ENCODE measurements at places on chromosomes 1 and 21. TPM values are rescaled to one million over a fixed set of nuclear protein-coding genes. Genes with fewer than 3 reads are reported as not detected.

DNA sequence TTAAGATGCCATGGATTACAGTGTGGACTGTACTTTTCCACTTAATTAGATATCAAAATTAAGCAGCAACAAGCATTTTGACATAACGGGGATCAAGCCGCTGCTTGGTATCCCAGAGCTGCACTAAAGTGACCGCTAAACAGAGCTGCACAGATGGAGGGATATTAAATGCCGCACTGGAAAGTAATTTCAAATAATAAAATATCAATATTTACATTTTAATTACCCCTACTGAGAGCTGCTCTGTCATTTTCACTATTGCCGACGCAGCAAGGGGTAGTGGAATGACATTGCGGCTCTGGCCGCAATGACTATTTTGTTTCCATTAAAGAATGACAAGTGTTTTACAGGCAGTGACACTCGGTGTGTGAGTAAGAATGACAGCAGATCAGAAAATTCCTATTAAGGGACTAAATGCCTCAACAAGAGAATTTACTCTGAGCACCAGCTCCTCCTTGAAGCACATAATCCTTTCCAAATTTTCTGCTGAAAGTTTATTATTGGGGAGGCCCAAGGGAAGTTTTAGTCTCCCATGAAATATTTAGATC lies 109.1 kb upstream of the USH2A start:
- H3K36me3 ChIP-seq = no peaks in the 10 kb centered on the region
- DNase-seq = no peak
- peaks cover 14% of the 10 kb centered on the region for H3K4me1 ChIP-seq
- no peaks in the 10 kb centered on the region for H3K27me3 ChIP-seq
- no peak overlapping the region for H3K4me3 ChIP-seq
- no peak overlapping the region for H3K27ac ChIP-seq

- no peaks in the 10 kb centered on the region for H3K4me1 ChIP-seq
- no peak overlapping the region for H3K27ac ChIP-seq
- H3K4me3 ChIP-seq = no peak overlapping the region
- DNase-seq = no peak
- H3K27me3 ChIP-seq = peaks cover 59% of the 10 kb centered on the region
- H3K36me3 ChIP-seq = no peaks in the 10 kb centered on the region
These were observed 403.6 kb downstream of the RRAGC start for GRCh38 chr1:38455829-38456530.

NASP gene
- 221 TPM for total RNA-seq

C8A gene
- total RNA-seq = not detected

CD1E gene
- not detected for total RNA-seq

All from PC-9 (cell line).